Right forelimb (tissue), 1 donor: ENCODE measurements at places on chromosomes 11 and 22.

DNA sequence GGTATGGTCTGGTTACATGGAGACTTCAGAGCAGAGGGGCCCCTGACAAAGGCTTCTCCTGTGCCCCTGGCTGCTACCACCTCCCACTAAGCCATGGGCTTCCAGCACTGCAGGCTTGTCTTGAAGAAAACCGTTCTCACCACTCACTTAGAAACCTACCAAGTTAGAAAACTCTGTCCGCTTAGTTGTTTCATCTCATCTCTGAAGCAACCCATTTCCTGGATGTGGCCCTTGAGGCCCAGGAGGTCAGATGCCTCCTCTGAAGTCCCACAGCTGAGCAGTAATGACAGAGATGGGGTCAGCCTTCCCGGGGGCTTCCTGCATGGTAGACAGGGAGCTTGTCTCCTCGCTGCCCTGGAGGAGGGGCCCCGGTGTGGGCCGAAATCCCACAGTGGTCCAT is 12.9 kb downstream of the CSF2RB start:
- no peak for DNase-seq

GRCh38 chr11:123107945-123108495 is 46.1 kb upstream of the HSPA8 start:
- DNase-seq = no peak

DNA sequence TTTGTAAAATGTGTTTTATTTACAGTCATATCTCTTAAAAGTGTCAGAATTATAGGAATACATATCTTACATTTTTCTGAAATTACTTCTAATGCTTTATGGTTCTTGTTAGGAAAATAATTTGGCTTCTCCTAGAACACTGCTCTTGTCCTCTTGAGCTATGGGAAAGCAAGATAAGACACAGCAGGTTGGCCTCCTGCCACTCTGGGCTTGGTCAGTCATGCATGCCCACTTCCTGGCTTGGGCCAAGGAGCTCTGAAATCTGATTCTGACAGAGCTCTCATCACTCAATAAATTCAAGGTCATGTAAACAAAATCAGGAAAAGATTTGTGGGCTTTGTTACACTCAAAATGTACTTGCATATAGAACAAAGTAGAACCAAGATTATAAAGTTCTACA is 1036.0 kb downstream of the OPCML start:
- DNase-seq = no peak

DNA sequence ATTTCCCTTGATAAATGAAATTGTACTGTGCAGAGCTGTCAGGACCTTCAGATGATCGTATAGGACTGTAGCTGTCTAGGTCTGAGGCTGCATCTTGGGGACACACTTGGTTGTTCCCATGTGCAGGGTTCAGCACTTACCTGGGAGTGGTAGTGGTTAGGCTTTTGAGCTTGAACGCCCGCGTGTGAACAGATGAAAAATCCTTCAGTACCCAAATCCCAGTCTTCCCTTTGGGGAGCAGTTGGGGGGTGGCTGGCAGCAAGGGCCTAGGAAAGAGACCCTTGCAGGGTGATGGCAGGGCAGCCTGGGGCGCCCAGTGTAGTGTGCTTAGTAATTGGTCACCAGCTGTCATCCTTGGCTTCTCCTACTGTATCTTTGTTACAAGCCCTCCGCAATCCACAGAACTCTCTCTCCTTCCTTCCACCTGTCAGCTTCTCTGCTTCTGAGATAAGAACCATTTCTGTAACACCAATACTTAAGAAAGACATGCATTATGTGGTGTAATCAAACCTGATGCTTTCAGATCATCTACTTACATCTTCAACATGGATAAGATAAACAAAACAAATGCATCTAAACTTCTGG is 64.6 kb downstream of the MORC2 start:
- no peak for DNase-seq

DNA sequence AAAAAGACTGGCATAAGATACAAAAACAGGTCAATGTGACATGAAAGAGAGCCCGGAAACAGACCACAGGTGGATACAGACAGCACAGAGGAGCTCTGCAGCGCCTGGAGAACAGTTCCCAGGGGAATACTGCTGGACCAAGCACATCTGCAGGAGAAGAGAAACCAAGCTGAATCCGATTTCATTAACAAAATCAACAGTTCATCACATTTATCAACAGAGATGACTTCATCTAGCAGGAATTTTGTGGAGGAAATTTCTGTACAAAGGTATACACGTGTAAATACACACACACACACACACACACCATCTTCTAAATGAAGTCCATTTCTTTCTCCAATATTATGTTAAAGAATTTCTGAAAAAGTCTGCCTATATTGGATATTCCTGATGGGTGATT is 17.1 kb downstream of the YPEL1 start:
- DNase-seq = no peak

DNA sequence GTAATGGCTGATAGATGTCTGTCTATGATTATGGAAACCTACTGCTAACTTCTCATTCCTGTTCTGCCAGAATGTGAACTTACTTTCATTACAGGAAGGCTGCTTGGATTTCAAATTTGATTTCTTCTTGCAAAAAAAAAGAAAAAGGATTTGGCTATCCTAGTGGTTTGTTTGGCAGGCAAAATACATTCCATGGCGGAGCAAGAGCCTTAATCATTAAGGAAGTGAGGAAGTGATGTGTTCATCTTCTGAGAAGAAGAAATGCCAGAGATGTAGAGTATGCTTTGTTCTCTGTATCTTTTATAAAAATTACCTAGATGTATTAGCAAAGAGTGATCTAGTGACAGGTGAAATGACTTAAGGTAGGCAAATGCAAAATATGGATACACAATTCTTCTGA is 356.3 kb downstream of the SOX6 start:
- no peak for DNase-seq

- no peak for DNase-seq
Measured at GRCh38 chr11:27116684-27117083, 76.1 kb downstream of the BBOX1 start.

GRCh38 chr11:1820463-1821325 is 14.1 kb upstream of the SYT8 start:
- no peak for DNase-seq

GRCh38 chr11:130449996-130450769 is 1.7 kb downstream of the ADAMTS15 start:
- DNase-seq = peak; percentile 87

GRCh38 chr22:29187831-29188230 is 17.9 kb upstream of the EMID1 start:
- no peak for DNase-seq

- DNase-seq = no peak
Measured at GRCh38 chr22:22226448-22227187, 18.0 kb upstream of the VPREB1 start.

- DNase-seq = no peak
Measured at GRCh38 chr11:95284057-95285052, 53.4 kb upstream of the SESN3 start.

DNA sequence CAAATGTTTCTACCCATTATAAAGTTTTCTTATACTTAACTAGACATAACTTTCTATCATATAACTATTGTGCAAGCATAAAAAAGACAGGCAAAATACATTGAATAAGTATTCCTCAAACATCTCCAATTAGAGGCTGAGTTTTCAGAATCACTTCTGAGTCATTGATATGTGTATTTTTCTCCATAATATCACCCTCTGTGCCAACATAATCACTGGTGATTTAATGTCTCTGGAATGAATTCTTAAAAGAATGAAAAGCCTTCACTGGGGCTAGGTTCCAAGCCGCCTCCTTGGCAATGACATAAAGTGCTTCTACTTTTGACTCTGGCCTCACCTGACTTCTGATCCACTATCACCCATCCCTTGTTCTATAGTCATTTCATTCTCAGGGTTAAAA is 197.0 kb upstream of the E2F8 start:
- no peak for DNase-seq

DNA sequence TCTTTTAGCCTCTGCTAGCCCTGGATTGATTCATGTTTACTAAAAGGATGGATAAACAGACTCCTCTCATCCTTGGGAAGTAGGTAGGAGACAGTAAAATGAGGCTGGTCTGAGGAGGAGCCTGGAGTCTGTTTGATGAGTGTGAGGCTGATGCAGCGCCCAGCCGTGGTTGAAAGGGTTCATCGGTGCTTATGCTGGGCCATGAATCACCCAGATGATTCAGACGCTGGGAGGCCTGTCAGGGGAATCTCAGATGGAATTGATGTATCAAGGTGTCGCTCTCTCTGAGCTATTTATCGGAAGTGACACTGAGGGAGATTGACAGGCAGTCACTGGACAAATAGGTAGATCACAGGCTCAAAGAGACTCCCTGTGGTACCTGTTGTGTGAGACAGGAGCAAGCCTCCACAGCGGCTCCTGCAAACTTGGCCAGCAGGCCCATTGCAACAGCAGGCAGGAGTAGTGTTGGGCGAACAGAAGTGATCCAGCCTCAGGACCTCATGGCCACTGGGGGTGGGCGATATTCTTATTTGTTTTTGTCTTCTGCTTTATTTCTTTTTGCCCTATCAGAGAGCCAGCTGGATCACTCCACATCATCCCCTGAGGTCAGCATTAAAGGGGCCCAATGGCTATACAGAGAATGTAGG is 109.9 kb upstream of the CADM1 start:
- DNase-seq = no peak

DNA sequence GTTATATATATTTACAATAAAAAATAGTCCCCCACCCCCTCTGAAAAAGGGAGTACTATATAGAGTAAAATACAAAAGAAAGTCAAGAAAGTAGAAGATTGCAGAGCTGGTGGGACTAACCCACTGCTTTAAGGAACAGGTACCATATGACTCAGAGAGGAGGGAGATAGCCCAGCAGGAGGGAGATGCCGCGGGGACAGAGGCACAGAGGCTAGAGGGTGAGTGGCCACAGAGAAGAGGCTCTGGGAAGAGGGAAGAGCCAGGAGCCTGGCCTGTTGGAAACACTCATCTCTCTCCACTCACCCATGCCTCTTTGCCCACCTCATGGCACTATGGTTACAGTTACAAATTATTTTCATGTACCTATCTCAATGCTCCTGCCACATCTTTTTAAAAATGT is 53.6 kb upstream of the LYVE1 start:
- no peak for DNase-seq

- no peak for DNase-seq
Measured at GRCh38 chr22:47624252-47625012, 862.0 kb downstream of the TBC1D22A start.

GRCh38 chr11:64501500-64502427 is 89.3 kb upstream of the SLC22A12 start:
- no peak for DNase-seq

DNA sequence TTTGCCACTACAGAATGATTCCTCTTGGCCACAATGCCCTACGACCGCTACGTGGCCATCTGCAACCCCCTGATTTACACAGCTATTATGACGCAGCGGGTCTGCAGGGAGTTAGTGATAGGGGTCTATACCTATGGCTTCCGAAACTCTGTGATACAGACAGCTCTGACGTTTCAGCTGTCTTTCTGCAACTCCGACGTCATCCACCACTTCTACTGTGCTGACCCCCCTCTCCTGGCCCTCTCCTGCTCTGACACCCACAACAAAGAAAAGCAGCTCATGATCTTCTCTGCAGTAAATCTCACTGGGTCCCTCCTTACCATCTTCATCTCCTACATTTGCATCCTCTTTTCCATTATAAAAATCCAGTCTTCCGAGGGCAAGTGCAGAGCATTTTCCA is 52.3 kb upstream of the OR5P2 start:
- DNase-seq = no peak

- DNase-seq = no peak
Measured at GRCh38 chr11:12581923-12582322, 92.3 kb upstream of the TEAD1 start.

- DNase-seq = no peak
Measured at GRCh38 chr11:87897071-87897470, 278.2 kb downstream of the RAB38 start.

DNA sequence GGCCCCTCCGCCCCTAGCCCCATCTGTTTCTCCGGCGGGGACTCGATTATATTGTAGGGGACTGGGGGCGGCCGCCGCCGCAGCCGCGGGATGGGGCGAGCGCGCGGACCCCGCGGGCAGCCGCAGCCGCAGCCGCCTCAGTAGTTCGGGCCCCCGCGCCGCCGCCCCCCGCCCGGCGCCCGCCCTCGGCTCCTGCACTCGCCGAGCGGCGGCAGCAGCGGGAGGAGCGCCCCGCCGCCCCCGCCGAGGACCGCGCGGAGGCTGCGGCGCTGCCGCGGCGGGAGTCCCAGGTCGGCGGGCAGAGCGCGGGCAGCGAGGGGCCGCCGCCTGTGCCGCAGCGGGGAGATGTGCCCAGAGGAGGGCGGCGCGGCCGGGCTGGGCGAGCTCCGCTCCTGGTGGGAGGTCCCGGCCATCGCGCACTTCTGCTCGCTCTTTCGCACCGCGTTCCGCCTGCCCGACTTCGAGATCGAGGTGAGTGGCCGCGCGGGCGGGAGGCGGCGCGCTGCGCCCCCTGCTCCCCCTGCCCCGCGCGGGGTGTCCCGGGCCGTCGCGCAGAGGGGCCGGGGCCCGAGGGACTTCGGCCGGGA is at the start of gene CECR2:
TSS of gene CECR2 (plus strand) at position 22 of the 587 bp plus-strand sequence. CDS start at position 346, 324 bp downstream.
- DNase-seq = peak; percentile 56

DNA sequence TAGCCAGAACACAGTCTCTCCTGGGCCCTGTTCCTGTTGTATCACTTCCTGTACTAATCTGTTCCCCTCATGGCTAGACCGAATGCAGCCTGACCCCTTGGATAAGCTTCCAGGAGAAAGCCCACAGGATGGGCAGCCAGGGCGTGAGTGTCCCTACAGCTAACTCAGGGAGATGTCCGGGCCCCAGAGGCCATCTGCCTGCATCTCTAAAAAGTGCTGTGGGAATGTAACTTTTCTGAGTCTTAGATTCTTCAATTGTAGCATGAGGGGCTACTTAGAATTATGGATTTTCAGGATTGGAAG is 7.7 kb upstream of the MALAT1 start:
- no peak for DNase-seq

GRCh38 chr11:8261291-8261690 is 2.4 kb downstream of the LMO1 start:
- no peak for DNase-seq

GRCh38 chr11:122365610-122366360 is 249.8 kb upstream of the BLID start:
- peak; percentile 58 for DNase-seq

DNA sequence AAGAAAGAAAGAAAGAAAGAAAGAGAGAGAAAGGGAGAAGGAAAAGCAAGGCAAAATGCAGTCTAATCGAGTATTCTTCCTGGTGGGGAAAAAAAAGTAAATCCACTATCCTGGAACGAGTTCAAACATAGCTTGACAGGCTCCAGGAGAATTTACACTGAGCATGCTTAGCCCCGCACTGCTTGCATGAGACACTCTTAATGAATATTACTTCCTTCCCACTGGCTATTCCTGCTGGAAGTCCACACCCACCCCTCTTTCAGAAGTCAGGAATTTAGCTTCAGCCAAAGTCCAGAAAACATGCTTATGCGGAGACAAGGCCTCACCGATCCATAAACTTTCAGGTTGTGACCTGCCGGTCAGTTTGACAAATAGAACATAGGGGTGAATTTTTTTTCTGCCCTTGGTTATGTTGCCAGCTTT is 251.8 kb upstream of the BLID start:
- DNase-seq = peak; percentile 53
